ENCODE measurements at places on chromosomes 7 and 10.

DNA sequence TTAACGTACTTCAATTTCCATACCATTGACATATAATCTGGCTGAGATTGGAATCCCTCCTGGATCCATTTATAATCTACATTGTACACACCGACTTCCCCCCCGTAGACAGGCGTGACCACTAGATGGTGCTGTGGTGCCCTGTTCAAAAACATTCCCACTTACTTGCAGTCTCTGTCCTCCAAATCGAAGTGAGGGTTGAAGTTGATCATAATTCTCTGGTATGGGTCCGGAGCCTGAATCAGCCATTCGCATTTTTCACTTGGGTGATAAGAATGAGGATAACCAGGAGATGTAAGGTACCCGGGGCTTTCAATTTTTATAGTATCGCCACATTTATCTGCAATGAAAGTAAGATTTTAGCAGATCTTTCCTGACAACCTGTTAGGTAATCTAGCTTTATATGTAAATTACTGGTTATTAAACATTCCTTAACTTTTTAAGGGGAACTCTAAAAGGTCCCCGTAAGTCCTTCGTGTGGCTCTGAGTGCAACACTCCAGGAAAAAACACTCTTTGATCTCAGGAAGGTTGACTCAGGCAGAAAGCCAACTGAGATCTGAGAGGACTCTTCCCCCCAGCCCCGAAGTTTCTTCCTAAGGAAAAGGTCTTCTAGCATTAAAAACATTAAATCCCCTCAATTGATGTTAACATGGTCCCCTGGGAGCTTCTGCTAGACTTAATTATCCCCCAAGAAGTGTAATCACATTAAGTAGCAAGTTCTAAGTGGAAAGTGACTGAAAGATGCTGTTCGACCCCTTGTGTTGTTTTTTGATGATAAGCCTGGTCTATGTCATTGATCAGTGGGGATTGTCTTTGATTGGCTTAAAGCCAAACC, 3.7 kb downstream of the NRP1 start:
- peak; percentile 84 for DNase-seq
- peaks cover 24% of the 10 kb centered on the region for H3K4me1 ChIP-seq
- peaks cover 72% of the 10 kb centered on the region for H3K27me3 ChIP-seq
- no peaks in the 10 kb centered on the region for H3K36me3 ChIP-seq
- H3K4me3 ChIP-seq: no peak overlapping the region
- no peak overlapping the region for H3K27ac ChIP-seq

DNA sequence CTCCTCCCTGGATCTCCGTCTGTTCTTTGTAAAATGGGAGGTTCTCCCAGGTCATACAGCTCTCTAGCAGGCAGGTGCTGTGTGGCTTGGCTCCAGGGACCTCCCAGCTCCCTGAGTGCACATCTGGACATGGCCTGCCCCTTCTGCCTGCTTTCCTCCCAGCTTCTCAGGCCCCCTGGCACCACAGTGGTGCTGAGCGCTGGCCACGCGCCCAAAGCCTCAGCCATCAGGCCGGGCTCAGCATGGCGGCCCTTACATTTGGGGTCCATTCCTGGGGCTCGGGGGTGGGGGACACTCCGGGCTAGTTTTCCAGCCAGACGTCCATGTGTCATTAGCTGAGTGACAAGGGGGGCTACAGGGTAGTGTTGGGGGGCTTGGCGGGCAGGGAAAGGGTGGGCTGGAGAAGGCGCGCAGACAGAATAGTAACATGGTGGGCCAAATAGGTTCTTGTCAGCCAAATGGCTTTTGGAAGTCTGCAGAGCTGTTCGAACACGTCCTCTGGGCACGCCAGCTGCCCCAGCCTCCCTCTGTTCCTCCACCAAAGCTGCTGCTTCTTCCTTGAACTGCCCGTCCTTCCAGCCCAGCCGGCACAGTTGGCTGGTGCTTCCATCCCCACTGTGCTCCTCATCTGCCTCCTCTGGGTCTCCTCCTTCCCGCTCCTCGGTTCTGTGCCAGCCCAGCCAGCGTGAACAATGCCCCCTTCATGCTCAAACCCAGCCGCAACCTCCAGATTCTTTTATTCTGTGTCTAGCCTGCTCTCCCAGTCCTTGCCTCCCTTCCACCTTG, 65.9 kb downstream of the GOLGA7B start:
- H3K4me3 ChIP-seq: no peak overlapping the region
- H3K27me3 ChIP-seq: peaks cover 8% of the 10 kb centered on the region
- no peaks in the 10 kb centered on the region for H3K36me3 ChIP-seq
- no peak overlapping the region for H3K27ac ChIP-seq
- peaks cover 6% of the 10 kb centered on the region for H3K4me1 ChIP-seq

- no peak for DNase-seq
- peaks cover 9% of the 10 kb centered on the region for H3K27me3 ChIP-seq
- no peaks in the 10 kb centered on the region for H3K36me3 ChIP-seq
- H3K4me1 ChIP-seq: no peaks in the 10 kb centered on the region
- no peak overlapping the region for H3K27ac ChIP-seq
These were observed 215.3 kb upstream of the RHOBTB1 start for GRCh38 chr10:61159253-61159652.

GRCh38 chr7:4045450-4045849, 636.6 kb upstream of the FOXK1 start:
- DNase-seq: no peak
- no peak overlapping the region for H3K27ac ChIP-seq
- H3K27me3 ChIP-seq: no peaks in the 10 kb centered on the region
- H3K4me1 ChIP-seq: no peaks in the 10 kb centered on the region
- no peak overlapping the region for H3K4me3 ChIP-seq

- H3K27me3 ChIP-seq: no peaks in the 10 kb centered on the region
- H3K4me1 ChIP-seq: peaks cover 50% of the 10 kb centered on the region
- peak overlapping the region; percentile 79 for H3K4me3 ChIP-seq
- no peak for DNase-seq
- H3K36me3 ChIP-seq: peaks cover 15% of the 10 kb centered on the region
- peak overlapping the region; percentile 38 for H3K27ac ChIP-seq
These were observed 761 bp downstream of the KCTD7 start for GRCh38 chr7:66629222-66630062.

DNA sequence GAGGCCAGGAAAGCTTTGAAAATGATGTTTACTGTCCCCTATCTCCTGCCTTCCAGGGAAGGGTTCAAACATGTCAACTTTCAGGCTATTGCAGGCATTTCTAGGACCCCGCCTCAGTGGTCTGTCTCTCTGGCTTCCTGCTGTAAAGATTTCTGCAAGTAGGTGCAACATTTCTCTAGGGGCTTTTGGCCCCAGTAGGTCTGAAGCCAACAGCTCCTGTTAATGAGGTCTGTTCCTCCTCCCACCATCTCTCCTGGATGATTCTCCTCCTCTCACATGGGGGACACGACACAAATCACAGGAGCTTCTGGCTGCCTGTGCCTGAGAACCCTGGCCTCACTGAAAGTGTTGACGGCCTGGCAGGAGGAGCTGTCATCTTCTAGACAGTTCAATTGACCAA, 194.3 kb downstream of the CYP26A1 start:
- DNase-seq: no peak
- H3K4me1 ChIP-seq: peaks cover 10% of the 10 kb centered on the region
- no peaks in the 10 kb centered on the region for H3K27me3 ChIP-seq
- no peaks in the 10 kb centered on the region for H3K36me3 ChIP-seq
- no peak overlapping the region for H3K4me3 ChIP-seq

DNA sequence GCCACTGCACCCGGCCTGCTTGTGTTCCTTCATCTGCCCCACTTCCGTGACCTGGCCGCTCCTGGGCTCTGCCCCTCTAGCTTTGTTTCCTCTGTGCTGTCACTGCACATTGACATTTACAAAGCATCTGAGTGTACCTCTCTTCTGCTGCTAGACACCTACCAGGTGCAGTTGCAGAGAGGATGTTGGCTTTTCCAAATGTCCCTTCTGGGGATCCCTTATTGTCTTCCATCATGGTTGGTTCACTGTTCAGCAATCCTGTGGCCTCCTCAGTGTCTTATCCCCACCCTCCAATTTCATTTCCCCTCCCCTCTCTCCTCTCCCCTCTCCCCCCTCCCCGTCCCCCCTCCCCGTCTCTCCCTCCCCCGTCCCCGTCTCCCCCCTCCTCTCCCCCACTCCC, 13.8 kb downstream of the VWA2 start:
- H3K27me3 ChIP-seq: peaks cover 17% of the 10 kb centered on the region
- H3K27ac ChIP-seq: no peak overlapping the region
- no peak overlapping the region for H3K4me3 ChIP-seq
- no peaks in the 10 kb centered on the region for H3K36me3 ChIP-seq
- DNase-seq: no peak

DNA sequence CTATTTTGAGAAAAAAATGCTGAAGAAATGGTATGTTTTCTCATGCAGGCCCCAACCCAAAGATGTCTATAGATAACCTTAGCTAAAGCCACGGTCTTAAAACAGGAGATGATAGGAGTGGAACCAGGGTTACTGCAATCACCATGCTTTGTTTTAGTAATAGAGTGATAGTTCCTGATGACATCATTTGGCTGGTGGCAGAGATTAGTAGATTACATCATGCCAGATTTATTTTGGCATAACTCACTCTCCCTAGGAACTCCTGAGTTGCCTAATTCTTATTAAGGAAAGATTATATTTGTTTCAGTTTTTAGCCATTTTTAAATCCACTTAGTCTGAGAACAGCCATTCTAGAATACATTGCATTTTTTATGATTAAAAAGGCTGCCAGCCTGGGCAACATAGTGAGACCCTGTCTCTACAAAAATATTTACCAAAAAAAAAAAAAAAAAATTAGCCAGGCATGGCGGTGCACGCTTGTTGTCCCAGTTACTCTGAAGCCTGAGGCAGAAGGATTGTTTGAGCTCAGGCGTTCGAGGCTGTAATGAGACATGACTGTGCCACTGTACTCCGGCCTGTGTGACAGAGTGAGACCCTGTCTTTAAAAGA, 17.8 kb downstream of the ENO4 start:
- no peaks in the 10 kb centered on the region for H3K36me3 ChIP-seq
- H3K4me1 ChIP-seq: no peaks in the 10 kb centered on the region
- H3K27ac ChIP-seq: no peak overlapping the region

- H3K4me3 ChIP-seq: no peak overlapping the region
- H3K4me1 ChIP-seq: no peaks in the 10 kb centered on the region
- DNase-seq: no peak
- H3K36me3 ChIP-seq: no peaks in the 10 kb centered on the region
These were observed 61.8 kb upstream of the LRRC18 start for GRCh38 chr10:49001402-49001801.

DNA sequence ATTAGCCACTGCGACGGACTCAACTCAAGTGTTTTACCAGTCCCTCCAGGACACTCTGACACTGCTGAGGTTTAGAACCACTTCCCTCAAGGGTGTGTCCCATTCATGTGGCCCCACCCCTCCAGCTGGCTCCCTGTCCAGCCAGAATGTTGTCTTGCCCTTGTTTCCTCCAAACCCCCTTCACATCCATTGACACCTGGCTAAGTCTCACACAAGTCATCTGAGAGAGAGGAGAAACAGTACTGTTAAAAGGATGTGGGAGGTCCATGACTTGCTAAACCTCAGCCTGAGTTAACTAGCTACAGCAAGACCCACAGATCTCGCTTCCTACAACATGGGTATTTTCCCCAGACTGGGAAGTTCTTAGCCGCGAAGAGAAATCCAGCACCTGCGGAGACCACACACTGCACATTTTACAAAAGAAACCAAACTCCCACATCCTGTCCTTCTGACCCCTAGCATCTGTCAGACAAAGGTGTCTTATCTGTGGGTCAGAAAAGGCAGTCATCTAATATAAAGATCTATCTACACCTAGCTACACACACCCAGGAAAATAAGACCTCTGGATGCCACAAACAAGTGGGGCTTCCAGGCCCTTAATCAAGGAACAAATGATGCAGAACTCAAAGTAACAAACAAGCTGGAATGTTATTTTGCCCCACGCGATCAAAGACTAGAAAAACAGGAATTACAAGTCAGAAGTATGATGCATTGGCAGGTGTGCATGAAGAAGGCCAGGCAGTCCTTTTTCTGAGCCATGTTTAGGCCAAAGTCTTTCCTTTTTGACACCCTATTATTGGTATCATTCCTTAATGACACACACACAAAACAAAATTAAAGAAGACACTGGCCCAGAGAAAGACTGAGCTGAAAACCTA, 13.9 kb downstream of the OSBPL3 start:
- H3K27ac ChIP-seq: peak overlapping the region; percentile 89
- DNase-seq: peak; percentile 60
- peak overlapping the region; percentile 30 for H3K4me3 ChIP-seq
- peaks cover 87% of the 10 kb centered on the region for H3K4me1 ChIP-seq
- no peaks in the 10 kb centered on the region for H3K27me3 ChIP-seq

- H3K27me3 ChIP-seq: no peaks in the 10 kb centered on the region
- no peak overlapping the region for H3K27ac ChIP-seq
- DNase-seq: no peak
- H3K4me3 ChIP-seq: no peak overlapping the region
- H3K4me1 ChIP-seq: no peaks in the 10 kb centered on the region
- H3K36me3 ChIP-seq: no peaks in the 10 kb centered on the region
These were observed 31.6 kb upstream of the FOXK1 start for GRCh38 chr7:4650433-4651047.

- no peak within 1 kb of the TSS for H3K27ac ChIP-seq
- no peak within 1 kb of the TSS for H3K4me3 ChIP-seq
- no peaks in the 10 kb centered on the region for H3K27me3 ChIP-seq
These were observed at the start of gene GDF2 for GRCh38 chr10:47322300-47323061. Gene GDF2 (plus strand): TSS chr10:47322454. CDS start chr10:47322669, 215 bp downstream.

DNA sequence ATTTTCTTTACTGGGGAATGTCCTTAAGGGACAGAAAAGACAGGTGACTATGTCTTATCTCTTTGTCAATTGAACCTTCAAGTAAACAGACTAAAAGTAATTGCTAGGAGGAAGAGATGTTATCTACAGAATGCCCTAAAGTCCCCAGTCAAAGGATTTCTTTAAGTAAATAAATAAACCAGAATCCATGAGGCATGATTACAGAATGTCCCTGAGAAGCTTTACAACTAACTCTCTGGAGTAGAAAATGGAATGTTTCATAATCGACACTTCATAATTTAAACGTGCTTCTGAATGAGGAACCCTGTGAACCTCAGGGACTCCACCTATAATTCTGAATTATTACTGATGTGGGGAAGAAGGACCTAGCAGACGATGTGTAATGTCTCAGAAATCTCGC, 187.9 kb upstream of the IMMP2L start:
- H3K27me3 ChIP-seq: peaks cover 6% of the 10 kb centered on the region
- H3K27ac ChIP-seq: no peak overlapping the region
- H3K36me3 ChIP-seq: no peaks in the 10 kb centered on the region
- no peak for DNase-seq
- no peaks in the 10 kb centered on the region for H3K4me1 ChIP-seq
- no peak overlapping the region for H3K4me3 ChIP-seq

DNA sequence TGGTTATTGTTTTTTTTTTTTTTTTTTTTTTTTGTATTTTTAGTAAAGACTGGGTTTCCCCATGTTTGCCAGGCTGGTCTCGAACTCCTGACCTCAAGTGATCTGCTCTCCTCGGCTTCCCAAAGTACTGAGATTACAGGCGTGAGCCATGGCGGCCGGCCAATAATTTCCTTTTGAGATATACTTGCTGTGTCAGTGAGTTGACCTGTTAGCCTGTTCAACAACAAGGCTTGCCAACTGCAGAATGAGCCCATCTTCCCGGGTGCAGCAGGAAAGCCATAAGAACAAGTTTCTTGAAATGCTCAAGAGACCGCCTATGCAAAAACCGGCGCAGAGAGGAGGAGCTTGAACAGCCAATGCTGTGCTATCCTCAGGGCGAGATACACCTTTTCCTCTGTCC, 112.5 kb downstream of the PRPF18 start:
- H3K27me3 ChIP-seq: peaks cover 21% of the 10 kb centered on the region
- DNase-seq: no peak
- H3K4me1 ChIP-seq: no peaks in the 10 kb centered on the region
- no peak overlapping the region for H3K4me3 ChIP-seq
- H3K27ac ChIP-seq: no peak overlapping the region

Data from activated T-cell treated with anti-CD3 and anti-CD28 coated beads, Interleukin-2, amount 50 U/mL, for 24 hours (primary cell).